ENCODE measurements at places on chromosomes 1 and 21. TPM values are rescaled to one million over a fixed set of nuclear protein-coding genes. Genes with fewer than 3 reads are reported as not detected.

NOS1AP gene
- 0.02 TPM for total RNA-seq

CFH gene
- total RNA-seq, result 75.6 TPM

- no peak for DNase-seq
These were observed 35.2 kb upstream of the LRP8 start for GRCh38 chr1:53362851-53363642.

- no peak for DNase-seq
These were observed 52.9 kb downstream of the MRPS6 start for GRCh38 chr21:34126269-34126668.

TMEM82 gene
- not detected for total RNA-seq

MMP23B gene
- total RNA-seq, result 0.78 TPM

- DNase-seq, result no peak
These were observed 186.2 kb upstream of the C1orf174 start for GRCh38 chr1:4086085-4086850.

CMPK1 gene
- total RNA-seq, result 93.6 TPM

- DNase-seq, result no peak
These were observed 419.2 kb downstream of the DPYD start for GRCh38 chr1:97501628-97502027.

PDE4B gene
- 83.5 TPM for total RNA-seq

PSEN2 gene
- total RNA-seq, result 20.0 TPM

- DNase-seq, result peak; percentile 8
These were observed 27.4 kb upstream of the COQ8A start for GRCh38 chr1:226912587-226913176.

DNA sequence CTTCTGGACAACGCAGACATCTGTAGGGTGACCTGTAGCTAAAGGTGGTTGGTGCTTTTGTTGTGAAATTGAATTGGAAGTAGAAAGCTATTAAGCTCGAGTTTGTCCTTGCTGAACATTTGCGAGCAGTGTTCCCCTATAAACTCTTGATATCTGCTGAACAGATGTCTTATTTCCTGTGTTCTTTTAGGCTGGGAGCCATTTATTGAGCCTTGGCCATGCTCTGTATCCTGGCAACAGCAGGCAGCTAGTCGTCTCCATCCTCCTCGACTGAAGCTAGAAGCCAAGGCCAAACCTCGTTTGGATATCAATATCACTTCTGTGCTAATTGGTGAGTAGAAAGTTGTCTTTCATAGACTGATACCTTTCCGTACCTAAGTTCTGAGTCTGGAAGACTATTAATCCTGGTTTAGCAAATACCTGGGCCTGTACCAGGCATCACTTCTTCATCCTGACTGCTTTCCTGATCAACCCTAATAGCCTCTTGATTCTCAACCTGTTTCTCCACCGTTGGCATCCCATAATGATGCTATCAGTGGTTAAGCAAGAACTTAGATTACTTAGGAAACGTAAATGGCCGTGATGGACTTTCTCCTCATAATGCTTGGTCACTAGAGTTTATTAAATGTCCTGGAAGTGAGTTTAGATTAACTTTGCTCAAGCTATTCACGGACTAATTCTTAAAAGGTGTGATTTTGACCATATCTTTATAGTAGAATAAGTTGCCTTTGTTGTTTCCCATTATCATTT, 103.4 kb downstream of the VPS13D start:
- DNase-seq, result no peak

FAM177B gene
- total RNA-seq, result 0.57 TPM

DNA sequence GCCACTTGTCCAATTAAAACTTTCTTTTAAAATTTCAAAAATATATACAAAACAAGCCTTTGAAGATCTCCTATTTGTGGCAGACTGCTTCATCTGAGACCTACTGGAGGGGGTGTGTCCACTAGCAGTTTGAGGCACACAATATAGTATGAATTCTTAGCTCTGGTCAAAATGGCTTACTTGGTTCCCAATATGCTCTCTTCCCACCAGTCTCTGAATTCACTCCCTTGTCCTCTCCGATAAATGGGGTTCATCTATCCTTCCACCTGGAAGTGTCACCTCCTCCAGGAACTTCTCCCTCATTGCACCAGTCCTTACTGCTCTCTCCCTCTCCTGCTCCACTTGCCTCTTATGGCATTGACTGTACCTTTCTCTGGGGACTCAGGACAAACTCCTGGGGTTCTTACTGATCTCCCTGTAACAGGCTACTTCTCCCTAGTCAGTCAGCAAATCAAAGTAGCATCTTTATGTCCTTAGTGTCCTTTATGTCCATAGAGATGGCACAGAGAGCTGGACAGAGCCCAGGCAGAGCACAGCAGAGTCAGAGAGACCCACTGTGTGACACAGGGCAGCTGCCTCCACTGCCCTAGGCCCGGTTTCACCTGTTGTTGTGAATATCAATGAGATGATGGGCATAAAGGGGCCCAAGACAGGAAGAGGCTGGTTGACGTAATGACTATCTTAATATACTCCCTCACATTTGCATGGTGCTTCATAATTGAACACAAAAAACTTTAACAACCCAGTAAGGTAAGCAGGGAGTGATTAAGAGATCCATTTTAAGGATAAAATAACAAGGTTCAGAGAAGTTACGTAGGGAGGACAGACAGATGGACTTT, 3.6 kb downstream of the ASAP3 start:
- DNase-seq, result no peak

S100A14 gene
- not detected for total RNA-seq

GRCh38 chr1:243903895-243904294, 53.9 kb upstream of the AKT3 start:
- DNase-seq, result no peak

- DNase-seq, result no peak
These were observed 44.3 kb upstream of the IL10 start for GRCh38 chr1:206816390-206817287.

GRCh38 chr1:30088594-30088993, 634.8 kb downstream of the MATN1 start:
- DNase-seq, result no peak

TRIM46 gene
- 0.43 TPM for total RNA-seq

- no peak for DNase-seq
These were observed 28.0 kb downstream of the TAF5L start for GRCh38 chr1:229597877-229598276.

DNA sequence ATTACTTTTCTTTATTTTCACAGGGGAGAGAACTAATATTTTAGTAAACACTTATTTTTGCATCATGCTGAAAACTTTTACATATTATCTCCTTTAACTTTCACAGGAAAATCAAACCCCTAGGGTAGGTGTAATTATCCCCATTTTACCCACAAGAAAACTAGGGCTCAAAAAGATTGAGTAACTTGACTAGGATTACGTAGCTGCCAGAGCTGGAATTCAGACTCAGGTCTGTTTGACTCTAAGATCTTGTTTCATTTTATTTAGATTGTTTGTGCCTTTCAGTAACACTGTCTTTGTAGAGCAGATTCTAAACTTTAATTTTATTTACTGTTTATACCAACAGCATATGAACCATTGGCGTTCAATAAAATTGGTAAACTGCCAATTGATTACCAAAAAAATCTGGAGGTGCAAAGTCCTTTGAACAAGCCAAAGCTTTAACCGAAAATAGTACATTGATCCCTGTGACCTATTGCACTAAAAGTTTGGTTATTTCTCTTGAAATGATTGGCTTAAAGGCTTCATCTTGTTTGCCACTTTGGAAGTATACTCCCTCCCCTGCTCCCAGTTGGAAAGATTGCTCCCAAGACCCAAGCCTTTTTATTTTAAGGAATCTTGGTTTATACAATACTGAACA, 71.0 kb upstream of the WDR26 start:
- DNase-seq, result no peak

RCC2 gene
- total RNA-seq, result 75.0 TPM

DNA sequence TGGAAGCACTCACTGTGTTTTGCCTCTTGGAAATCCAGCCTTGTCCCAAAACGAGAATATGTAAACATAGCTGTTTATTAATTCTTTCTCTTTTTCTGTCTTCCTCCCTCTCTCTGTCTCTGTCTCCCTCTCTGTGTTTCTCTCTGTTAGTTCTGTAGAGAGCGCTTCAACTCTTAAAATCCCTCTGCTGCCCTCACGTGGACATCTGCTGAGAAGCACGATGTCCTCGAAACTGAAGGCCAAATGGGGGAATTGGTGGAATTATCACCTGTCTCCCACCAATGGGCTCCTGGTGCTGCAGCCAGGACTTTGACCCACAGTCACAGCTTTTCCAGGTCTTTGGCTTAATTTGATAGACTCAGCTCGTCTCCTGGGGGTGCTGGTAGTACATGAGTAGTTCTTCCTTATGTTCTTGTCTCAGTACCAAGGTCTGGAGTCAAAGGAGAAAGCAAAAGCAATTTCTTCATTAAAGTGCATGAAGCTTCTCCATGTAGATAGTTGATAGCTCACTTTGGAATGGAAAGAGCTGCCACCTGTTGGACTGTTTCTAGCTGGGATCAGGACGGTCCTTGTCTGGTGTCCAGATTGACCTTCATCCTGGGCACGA, 5.5 kb upstream of the GBP6 start:
- DNase-seq, result peak; percentile 47

DNA sequence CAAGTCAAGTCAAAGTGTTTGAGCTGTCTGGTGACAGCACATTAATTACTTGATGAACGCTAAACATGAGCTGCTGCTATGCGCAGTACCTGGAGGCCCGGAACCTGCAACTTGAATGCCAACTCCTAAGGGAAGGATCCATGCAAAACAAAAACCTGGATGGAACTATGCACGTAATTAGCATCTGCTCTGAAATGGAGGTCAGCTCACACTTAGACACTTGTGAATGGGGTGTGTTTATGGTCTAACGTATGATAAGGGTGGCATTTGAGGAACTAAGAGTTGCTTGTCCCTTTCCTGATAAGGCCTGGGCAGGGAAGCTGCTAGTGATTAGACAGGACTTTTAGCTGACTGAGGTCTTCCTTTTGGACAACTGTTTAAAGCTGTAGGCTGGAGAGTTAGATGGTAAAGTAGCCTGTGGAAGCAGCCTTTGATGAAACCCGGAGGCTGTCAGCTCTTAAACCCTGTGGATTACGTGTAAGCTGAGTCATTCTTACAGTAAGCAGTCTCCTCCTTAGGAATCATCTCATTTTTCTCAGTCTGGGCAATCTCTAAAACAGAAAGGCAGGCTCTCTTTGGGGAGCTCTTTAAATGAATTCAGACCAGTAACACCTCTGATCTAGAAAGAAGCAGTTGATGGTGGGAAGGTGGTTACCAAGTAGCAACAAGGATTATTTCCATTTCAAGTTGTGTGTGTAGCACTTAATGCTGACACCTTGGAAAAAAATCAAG, 6.8 kb downstream of the TENT5C start:
- DNase-seq, result peak; percentile 41

NHLH1 gene
- 0.27 TPM for total RNA-seq

OR2T33 gene
- not detected for total RNA-seq

- no peak for DNase-seq
These were observed 23.4 kb upstream of the DR1 start for GRCh38 chr1:93322349-93322748.

DENND2C gene
- total RNA-seq, result 3.1 TPM

Data from NCI-H460 (cell line).